ENCODE measurements at places on chromosomes 4 and X. TPM values are rescaled to one million over a fixed set of nuclear protein-coding genes. Genes with fewer than 3 reads are reported as not detected.
A peak's percentile ranks its signal among the peaks of the same experiment; 100 is the strongest.

Gene IDUA
- 18.0 TPM for total RNA-seq

Gene TMSB15C
- 18.7 TPM for total RNA-seq

GRCh38 chrX:150253959-150254620 is 109.0 kb upstream of the MAMLD1 start:
- DNase-seq = no peak
- H3K4me3 ChIP-seq = no peak overlapping the region
- no peak overlapping the region for H3K27ac ChIP-seq
- H3K36me3 ChIP-seq = no peaks in the 10 kb centered on the region

DNA sequence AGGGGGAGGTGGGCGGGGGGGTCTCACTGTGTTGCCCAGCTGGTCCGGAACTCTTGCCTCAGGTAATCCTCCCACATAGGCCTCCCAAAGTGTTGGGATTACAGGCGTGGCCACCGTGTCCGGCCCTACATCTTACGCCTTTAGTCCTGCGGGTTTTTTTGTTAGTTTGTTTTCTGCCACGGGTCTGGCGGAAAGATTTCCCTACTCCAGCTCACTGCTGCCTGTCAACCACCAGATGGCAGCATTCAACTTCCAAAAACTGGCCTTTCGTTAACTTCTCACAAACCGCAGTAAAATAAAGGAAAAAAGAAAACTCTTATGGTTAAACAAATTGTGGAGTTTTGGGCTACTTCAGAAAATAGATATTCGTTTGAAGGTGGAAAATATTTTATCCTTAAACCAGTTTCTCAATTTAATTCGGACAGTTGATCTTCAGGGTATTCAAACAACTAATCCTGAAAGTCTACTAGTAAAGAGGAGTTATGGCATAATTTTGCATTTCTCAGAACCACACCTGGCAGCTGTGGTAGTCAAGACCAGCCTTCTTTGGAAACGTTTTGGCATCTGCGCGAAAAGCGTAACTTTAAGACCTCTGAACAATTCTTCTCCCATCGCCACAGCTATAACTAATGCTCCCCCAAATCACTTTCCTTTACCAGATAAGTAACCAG is 41.1 kb downstream of the LUZP4 start:
- H3K27me3 ChIP-seq = no peaks in the 10 kb centered on the region
- peaks cover 25% of the 10 kb centered on the region for H3K4me1 ChIP-seq
- peak overlapping the region; percentile 55 for H3K27ac ChIP-seq
- H3K36me3 ChIP-seq = no peaks in the 10 kb centered on the region
- peak; percentile 57 for DNase-seq
- H3K4me3 ChIP-seq = peak overlapping the region; percentile 22

- no peak overlapping the region for H3K4me3 ChIP-seq
- DNase-seq = peak; percentile 54
- no peaks in the 10 kb centered on the region for H3K36me3 ChIP-seq
- H3K4me1 ChIP-seq = peaks cover 3% of the 10 kb centered on the region
- no peak overlapping the region for H3K27ac ChIP-seq
- peaks cover 4% of the 10 kb centered on the region for H3K27me3 ChIP-seq
Observed at GRCh38 chr4:683982-684622, 4.8 kb downstream of the SLC49A3 start.

- no peak for DNase-seq
- no peak overlapping the region for H3K27ac ChIP-seq
- no peaks in the 10 kb centered on the region for H3K27me3 ChIP-seq
- no peak overlapping the region for H3K4me3 ChIP-seq
- no peaks in the 10 kb centered on the region for H3K36me3 ChIP-seq
- no peaks in the 10 kb centered on the region for H3K4me1 ChIP-seq
Observed at GRCh38 chrX:102995316-102995715, 58.2 kb downstream of the RAB40AL start.

GRCh38 chr4:167613381-167613780 is 379.1 kb upstream of the SPOCK3 start:
- H3K4me1 ChIP-seq = no peaks in the 10 kb centered on the region
- peaks cover 4% of the 10 kb centered on the region for H3K36me3 ChIP-seq
- DNase-seq = no peak
- no peak overlapping the region for H3K27ac ChIP-seq

- DNase-seq = no peak
- H3K4me1 ChIP-seq = no peaks in the 10 kb centered on the region
- H3K27ac ChIP-seq = no peak overlapping the region
- no peak overlapping the region for H3K4me3 ChIP-seq
Observed at GRCh38 chrX:46185923-46186810, 359.1 kb downstream of the ZNF674 start.

DNA sequence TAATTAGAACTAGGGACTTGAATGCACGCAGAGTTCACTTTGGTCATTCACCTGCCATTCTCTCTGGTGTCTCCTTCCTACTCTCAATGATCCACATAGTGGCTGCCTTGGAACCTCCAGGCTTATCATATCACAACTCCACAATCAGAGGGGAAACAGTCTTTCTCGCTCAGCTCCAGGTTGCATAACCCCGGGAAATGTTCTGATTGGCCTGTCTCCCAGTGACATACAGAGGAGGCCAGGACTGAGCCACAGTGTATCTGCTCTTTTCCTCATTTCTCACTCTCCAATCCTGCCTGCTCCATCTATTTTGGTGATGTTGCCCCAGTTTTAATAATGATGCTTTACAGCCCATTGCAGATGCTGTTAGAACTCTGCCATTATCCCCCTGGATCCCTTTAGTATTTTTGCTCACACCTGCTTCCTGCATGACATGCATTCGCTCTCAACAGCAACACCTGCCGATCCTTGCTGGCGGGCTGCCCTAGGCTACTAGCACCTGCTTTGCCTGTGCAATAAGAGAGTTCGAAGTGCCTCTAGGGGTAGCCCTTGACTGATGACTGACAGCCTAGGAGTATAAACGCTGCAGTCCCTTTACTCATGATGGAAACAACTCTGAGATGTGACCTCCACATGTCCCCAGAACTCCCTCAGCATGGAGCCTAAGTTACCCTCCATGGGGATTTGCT is 211.3 kb upstream of the RPS6KA3 start:
- no peak overlapping the region for H3K27ac ChIP-seq
- no peaks in the 10 kb centered on the region for H3K36me3 ChIP-seq
- H3K4me3 ChIP-seq = no peak overlapping the region
- no peak for DNase-seq
- H3K27me3 ChIP-seq = no peaks in the 10 kb centered on the region
- peaks cover 3% of the 10 kb centered on the region for H3K4me1 ChIP-seq

GRCh38 chrX:72073633-72074032 is 58.1 kb downstream of the RTL5 start:
- H3K36me3 ChIP-seq = no peaks in the 10 kb centered on the region
- H3K4me1 ChIP-seq = peaks cover 16% of the 10 kb centered on the region
- H3K4me3 ChIP-seq = no peak overlapping the region
- no peak overlapping the region for H3K27ac ChIP-seq

GRCh38 chrX:47571896-47572295 is 10.3 kb upstream of the TIMP1 start:
- H3K27me3 ChIP-seq = no peaks in the 10 kb centered on the region
- no peak overlapping the region for H3K4me3 ChIP-seq
- peaks cover 33% of the 10 kb centered on the region for H3K36me3 ChIP-seq
- H3K27ac ChIP-seq = no peak overlapping the region
- peaks cover 8% of the 10 kb centered on the region for H3K4me1 ChIP-seq

Measured in neural crest cell (in vitro differentiated cells).